SK-N-MC (cell line): ENCODE measurements at places on chromosomes 3 and 15.

- no peak for DNase-seq
Measured at GRCh38 chr15:93803421-93804152, 427.8 kb upstream of the MCTP2 start.

GRCh38 chr15:93417631-93418030 is 328.6 kb upstream of the RGMA start:
- DNase-seq: no peak

GRCh38 chr15:70096215-70097062 is 1.3 kb downstream of the TLE3 start:
- no peak for DNase-seq

DNA sequence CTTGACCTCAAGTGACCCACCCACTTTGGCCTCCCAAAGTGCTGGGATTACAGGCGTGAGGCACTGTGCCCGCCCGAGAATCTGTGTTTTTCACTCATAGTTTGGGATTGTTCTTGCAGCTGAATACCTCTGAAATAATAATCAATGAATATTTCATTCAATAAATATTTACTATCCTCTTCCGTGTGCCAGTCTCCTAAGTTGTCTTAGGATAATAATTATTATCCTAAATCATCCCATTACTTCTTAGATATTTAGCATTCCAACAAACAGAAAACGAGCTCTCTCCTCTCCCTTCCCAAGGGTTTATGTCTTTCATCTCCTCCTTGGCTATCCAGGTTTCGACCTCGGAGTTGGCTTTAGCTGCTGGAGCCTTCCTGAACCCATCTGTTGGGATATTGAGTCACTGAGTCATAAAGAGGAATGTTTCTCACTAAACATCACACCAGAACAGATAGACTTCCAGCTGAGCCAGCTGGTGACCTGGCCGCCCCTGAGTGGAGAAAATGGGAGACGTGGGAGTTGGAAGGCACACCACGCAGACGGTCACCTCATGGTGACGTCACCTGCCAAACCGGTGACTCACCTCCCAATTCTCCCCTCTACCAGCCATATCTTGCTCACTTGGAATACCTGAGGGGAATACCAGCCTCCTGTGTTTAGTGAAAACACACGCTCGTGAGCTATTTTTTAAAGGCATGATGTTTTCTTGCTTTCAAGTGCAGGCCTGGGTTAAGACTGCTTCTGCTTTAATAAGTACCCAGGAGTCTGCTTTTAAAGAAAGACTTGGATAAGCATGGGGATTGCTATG is 43.9 kb downstream of the BHLHE40 start:
- no peak for DNase-seq

DNA sequence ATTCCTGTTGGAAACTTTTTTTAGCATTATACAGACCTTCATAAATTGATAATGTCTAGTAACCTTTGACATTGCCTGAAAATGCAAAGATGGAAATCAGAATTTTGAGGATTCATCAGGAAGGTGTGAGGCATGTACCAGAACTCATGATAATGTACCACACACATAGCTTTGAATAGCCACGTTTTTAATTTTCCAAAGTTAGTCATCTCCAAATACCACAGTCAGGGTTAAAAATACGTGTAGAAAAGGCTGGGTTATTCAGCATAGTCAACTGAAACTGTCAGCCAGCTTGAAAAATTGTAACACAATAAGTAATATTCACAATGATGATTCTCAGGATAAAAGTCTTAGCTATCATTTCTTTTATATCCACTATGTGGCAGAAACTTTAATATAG is 102.0 kb upstream of the THRB start:
- no peak for DNase-seq

GRCh38 chr3:52925405-52926313 is 28.3 kb upstream of the STIMATE start:
- no peak for DNase-seq

- DNase-seq: no peak
Measured at GRCh38 chr3:158249183-158249582, 139.3 kb downstream of the RSRC1 start.

DNA sequence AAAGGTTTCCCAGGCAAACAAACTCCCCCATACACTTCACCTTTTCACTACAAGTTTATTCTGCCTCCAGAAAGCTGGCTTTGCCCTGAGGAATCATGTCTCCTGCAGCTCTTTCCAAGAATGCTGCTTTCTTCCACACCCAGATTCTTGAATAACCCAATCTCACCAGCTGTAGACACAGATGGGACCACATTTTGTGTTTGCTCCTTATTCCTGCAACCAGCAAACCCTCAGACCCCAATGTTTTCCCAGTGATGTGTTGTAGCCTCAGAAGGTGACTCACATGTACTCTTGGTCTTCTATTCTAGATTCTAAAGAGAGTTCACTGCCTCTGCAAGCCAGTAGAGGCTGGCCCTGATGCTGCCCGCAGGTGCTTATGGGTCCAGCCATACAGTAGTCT is 23.6 kb upstream of the TRIM59 start:
- no peak for DNase-seq

DNA sequence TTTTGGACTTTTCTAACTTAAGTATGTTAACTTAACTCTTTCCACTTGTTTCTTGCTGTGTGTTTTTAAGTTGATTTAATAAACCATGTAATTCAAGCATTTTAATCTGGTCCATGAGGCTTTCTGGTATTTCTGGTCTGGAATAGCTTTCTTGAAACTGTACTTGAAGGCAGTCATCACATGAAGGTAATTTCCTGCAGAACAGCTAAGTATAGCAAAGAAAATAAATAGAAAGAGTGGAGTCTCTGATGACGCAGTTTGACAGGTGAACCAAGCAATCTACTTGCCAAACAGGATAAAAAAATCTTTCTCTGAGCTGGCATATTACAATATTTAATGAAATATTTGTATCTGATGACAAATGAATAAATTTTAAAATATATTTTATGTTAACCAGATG is 74.9 kb downstream of the BTLA start:
- DNase-seq: no peak

- no peak for DNase-seq
Measured at GRCh38 chr3:6915898-6916297, 55.0 kb downstream of the GRM7 start.

DNA sequence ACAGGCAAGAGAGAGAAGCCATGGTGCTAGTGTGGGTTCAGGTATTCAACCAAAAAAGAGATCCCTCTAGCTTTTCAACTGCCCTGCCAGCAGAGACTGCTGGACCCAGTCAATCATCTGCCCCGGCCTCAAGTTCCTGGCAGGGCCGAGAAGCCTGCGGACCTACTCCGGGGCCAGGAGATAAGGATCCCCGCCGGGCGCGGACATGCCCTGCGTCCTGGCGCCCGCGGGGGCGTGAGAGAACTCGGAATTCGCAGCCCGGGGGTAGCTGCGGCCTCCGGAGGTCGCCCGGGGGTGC is 821 bp upstream of the MAGI1 start:
- DNase-seq: no peak

- DNase-seq: no peak
Measured at GRCh38 chr3:154548341-154548740, 118.4 kb upstream of the GPR149 start.

GRCh38 chr3:192408007-192408646 is 319.2 kb downstream of the FGF12 start:
- no peak for DNase-seq

DNA sequence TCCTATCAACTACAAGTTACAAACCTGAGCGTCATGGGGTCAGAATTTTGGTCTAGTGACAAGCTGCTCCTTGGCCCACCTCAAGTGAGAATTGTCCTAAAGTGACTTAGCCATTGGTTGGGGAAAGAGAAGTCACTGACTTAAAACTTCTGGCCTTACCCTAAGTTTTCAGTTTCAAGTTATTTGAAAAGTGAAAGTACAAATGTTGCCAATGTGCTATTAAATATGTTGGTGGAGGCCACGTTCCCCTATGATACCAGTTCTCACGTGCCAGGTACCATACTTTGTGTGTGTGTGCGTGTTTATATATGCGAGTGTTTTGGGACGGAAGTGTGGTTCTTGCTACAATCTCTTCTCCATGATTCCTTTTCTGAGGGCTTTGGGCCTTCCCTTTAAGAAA is 22.6 kb upstream of the RASGRP1 start:
- DNase-seq: no peak

GRCh38 chr3:102125197-102125993 is 276.1 kb downstream of the NFKBIZ start:
- no peak for DNase-seq
